ENCODE measurements at places on chromosomes 1 and 21. TPM values are rescaled to one million over a fixed set of nuclear protein-coding genes. Genes with fewer than 3 reads are reported as not detected.

The ST6GALNAC3 gene
- 3.5 TPM for polyA plus RNA-seq

The FTCD gene
- polyA plus RNA-seq: 4.5 TPM

The NBPF20 gene
- polyA plus RNA-seq: 0.93 TPM

The CYP4B1 gene
- polyA plus RNA-seq: 0.39 TPM

The ABCG1 gene
- 31.4 TPM for polyA plus RNA-seq

The TSPAN1 gene
- polyA plus RNA-seq: 9.4 TPM

The CCDC17 gene
- polyA plus RNA-seq: 0.10 TPM

The GRHL3 gene
- polyA plus RNA-seq: not detected

The LRRC38 gene
- 0.24 TPM for polyA plus RNA-seq

The EXO1 gene
- polyA plus RNA-seq: 12.8 TPM

The AGPAT3 gene
- polyA plus RNA-seq: 46.2 TPM

The CAMSAP2 gene
- polyA plus RNA-seq: 10.7 TPM

The LHX4 gene
- polyA plus RNA-seq: 0.19 TPM

The LCE6A gene
- polyA plus RNA-seq: not detected
